ENCODE measurements at places on chromosomes 7 and 10.

GRCh38 chr10:113691381-113691780, 11.7 kb downstream of the CASP7 start:
- DNase-seq, result no peak

DNA sequence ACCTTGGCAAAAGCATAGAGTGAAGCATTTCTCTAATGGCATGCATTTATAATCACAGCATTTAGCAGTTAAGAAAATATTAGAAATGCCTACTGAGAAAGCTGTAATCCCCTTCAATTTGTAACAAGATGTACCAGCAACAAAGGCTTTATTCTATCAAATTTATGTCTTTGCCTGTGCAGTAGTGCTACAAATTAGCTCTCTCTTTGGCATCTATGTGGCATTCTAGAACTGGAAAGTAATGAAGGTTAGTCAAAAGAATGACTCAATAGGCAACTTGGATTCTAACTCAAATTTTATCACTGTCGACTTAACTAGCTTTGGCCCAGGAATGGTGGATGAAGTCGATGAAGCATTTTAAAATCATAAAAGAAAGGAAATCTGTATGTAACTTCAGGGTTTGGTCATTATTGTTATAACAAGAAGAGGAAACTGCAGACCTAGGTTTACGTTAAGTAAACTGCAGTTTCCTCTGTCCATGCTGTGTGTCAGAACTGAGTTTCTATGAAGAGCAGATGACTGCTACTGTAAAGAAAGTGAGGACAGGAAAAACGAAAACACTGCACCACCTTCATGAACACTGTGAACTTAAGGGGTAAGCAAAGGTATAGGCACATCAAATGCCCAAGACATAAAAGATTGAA, 140.0 kb downstream of the RAPGEF5 start:
- DNase-seq, result no peak

DNA sequence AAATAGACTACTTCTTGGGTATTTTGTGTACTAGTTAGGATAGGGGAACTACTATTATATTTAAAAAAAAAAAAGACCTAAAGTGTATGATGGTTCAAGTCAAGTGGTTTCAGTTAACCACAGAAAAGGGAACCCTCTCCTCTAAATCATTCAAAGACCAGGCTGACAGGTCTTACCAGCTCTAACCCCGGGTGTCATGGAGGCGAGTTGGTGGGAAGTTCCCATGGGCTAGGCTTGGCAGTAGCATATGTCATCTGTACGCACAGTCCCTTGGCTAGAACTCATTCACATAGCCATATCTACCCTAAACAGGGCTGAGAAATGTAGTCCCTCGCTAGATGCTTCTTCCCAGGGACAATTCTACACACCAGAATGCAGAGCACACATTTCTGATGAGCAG, 37.7 kb upstream of the KCNMA1 start:
- DNase-seq, result no peak

DNA sequence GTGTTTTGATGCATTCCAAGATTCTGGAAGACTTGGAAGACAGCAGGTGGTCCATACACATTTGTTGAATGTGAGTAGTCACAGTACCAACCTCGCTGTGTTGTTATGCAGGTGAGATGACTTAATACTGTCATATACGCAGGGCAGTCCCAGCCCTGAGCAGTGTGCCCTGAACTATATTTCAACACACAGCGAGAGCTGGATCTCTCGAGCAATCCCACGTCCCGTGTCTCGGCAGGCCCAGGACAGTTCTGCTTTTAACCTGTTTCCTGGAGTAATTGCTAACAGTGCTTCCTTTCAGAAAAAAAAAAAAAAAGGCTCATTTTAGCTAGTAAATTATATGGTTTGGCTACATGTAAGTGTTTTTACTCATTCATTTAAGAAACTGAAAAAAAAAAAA, 179.7 kb downstream of the PRKCQ start:
- DNase-seq, result no peak

GRCh38 chr7:140557809-140558518, 78.7 kb upstream of the MKRN1 start:
- no peak for DNase-seq

DNA sequence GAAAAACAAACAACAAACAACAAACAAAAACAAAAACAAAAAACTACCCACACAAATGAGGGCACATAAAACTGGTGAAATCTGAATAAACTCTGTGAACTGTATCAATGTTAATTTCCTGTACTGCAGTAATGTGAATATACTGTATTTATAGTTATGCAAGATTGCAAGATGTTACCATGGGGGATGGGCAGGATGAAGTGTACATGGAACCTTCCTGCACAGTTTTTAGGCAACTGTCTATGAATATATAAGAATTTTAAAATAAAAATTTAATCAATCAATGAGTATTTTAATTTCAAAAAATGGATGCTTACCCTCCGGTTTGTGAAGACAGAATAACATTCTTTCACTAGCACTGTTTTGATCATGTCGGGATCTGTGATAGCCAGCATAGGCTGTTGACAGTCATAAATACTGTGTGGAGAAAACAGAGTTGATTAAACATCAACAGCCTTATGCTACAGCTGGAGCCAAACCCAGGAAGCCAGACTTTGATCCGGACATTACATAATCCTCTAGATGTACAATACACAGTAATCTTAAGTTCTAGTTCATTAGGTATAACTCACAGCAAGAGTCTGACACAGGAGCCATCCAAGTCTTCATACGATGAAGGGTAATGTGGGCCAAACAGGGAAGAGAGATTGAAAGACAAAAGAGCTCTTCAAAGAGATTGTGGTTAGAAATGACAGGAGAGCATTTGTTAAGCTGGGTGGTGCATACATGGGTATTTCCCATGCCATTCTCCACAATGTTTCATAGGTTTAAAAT, 14.8 kb downstream of the CYP3A7 start:
- DNase-seq, result no peak

GRCh38 chr7:40758590-40758989, 623.8 kb downstream of the SUGCT start:
- no peak for DNase-seq

DNA sequence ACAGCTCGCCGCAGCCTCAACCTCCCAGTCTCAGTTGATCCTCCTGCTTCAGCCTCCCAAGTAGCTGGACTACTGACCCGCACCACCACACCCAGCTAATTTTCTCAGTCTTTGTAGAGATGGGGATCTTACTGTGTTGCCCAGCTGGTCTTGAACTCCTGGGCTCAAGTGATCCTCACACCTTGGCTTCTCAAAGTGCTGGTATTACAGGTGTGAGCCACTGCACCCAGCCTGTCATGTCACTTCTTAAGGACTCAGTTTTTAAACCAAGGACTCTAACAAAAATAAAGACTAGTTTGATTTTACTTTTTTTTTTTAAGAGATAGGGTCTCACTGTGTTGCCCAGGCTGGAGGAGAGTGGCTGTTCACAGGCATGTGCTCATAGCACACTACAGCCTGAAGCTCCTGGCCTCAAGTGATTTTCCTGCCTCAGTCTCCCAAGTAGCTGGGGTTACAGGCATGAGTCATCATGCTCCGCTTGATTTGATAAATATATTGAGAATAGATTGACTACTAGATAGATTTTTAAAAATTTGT, 16.5 kb upstream of the PPP3CB start:
- DNase-seq, result no peak

DNA sequence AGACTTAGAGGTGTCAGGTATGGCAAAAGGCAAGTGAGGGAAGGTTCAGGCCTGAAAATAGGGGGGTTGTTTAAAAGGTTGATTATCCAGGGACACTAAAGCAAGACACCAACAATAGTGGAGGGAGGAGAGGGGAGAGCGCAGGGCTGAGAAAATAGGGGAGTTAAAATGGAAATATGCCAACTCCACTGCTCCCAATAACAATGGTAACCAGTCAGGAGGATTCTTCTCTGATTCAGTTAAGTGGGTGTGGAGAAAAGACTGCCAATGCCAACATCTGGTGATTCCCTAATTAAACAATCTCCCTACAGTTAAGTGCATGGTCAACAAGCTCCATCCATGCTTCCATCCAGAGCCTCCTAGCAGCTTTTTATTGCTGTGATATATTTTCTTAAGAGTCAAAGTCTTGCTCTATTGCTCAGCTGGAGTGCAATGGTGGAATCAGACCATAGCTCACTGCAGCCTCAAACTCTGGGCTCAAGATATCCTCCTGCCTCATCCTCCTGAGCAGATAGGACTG, 183.3 kb downstream of the JAZF1 start:
- no peak for DNase-seq

DNA sequence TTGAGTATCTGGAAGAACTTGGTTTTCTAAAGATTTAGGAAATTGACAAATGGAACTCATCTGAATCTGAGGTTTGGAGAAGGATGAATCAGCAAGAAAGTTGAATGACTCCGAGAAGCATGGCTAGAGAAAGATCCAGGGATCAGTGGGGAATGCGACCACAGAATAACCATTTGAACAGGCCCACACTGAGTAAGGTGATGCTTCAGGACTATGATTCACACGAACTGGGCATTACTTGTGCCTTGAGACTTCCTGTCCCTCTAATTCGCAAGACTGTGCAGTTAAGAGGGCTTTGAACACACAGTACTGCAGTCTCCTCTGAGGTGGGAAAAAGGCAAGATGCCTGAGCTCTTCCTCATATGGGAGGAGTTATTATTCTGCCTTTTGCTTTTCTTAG, 395.5 kb upstream of the POM121L12 start:
- DNase-seq, result peak; percentile 4

GRCh38 chr10:121112579-121113384, 261.6 kb downstream of the WDR11 start:
- peak; percentile 16 for DNase-seq

DNA sequence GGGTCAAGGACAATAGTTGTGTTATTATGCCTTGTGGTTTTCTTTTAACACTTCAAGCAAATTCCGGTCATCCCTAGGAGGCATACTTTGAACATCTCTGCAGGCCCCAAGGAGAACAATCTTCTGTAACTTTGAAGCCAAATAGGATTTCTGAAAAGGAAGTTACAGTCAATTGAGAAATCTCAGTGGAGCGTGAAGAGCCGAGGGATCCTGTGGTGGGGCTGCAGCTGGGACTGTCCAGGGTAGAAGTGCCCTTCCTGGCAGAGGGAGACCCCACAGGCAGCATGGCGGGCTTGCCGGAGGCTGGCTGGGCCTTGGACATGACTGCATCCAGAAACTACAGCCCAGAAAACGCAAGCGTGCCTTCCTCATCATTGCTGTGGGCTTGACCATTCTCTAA, 179.7 kb downstream of the PTPN20 start:
- peak; percentile 53 for DNase-seq

GRCh38 chr10:59087486-59087885, 89.0 kb upstream of the PHYHIPL start:
- no peak for DNase-seq

DNA sequence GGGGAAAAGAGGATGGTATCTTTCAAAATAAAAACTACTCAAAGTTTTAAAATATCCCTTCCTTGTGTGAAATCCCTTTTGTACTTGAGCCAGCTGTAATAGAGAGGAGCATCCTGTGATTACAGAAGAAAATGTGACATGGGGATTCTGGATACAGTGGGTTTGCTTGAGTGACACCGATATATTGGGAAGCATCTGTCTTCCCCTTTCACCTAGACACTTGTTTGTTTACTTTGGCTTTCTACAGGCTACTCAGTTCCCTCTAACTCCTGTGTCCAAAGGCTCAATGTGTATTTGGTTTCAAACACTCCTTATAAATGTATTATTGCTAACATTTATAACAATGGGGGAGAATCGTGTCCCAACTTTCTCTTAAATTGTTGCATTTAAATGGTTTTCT, 24.4 kb downstream of the CPED1 start:
- no peak for DNase-seq

DNA sequence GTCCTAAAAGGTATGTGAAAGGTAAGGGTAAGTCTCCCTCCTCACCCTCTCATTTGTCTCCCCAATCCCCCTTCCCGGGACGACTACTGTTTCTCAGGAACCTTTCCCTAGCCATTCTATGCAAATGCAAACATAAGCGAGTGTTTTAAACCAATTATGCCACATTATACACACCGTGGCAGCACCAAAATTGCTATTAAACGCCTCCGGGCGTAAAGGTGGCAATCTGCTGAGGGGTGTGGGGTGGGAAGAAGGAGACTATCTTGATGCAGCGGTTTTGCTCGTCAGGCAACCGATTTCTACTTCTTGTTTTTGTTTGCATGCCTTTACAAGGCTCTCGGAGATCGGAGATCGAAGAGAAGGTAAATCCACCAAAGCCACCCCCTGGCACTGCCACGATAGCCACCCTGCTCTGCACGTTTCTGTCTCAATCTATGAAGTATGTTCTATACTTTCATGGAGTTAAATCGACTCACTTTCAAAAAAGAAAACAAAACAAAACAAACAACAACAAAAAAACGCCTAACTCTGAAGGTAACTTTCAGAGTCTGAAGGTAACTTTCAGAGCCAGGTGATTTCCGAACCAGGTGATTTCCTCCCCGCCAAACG, 46.0 kb upstream of the CDK1 start:
- DNase-seq, result no peak

GRCh38 chr7:44762300-44762699, 13.7 kb downstream of the ZMIZ2 start:
- no peak for DNase-seq

DNA sequence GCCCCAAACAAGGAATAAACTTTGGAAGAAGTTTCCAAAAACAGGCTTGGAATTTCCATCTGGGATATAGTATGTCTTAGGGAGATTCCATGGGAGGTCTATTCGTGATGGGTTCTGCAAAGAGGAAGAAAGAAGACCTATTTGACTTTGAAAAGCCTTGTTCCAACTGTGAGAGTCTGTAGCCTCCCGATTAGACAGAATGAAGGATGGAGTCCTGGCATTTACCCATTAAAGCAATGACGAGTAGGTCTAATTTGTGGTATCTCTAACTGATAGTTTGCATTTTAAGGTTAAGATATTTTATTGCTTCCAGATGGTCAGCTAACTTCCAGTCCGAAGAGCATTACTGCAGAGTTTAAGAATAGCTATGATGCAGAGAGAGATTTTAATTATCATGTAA, 19.5 kb upstream of the GALNT17 start:
- DNase-seq, result no peak

DNA sequence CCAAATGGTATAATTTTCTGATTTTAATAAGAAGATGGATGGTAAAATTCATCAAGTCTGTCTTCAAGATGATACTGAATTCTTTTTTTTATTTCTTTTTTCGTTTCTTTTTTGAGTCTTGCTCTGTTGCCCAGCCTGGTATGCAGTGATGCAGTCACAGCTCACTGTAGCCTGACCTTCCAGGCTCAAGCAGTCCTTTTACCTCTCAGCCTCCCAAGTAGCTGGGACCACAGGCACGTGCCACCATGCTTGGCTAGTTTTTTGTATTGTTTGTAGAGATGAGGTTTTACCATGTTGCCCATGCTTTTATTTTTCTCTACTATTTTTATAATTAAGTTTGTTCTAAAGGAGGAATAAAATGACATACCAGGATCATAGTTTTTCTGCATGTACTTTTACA, 52.1 kb upstream of the HELLS start:
- DNase-seq, result no peak

DNA sequence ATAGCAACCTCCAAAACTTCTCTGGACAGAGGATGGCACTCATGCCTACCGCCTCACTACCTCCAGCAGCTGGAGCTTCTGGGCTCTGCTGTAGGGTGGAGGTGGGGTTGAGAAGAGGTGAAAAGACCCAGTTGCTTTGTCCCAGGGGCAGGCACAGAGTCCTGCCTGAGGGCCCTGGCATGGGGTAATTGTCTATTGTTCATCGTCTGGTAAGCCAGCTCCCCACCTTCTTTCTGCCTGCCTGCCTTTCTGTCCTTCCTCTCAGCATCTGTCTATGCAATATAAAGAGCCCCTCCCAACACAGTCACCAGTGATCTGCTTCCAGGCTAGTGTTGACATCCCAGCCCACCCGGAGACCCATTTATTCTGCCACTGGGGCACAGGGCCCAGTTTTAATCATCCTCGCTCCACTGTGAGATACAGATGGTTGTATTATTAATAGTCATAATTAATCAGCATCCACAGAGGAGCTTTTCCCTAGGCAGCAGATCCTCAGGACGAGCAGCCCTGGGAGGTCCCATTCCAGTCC, 39.0 kb downstream of the ZMIZ1 start:
- DNase-seq, result no peak

- DNase-seq, result no peak
These were observed 39.6 kb upstream of the CNPY1 start for GRCh38 chr7:155585951-155586350.
